ENCODE measurements at places on chromosomes 2 and 18.

DNA sequence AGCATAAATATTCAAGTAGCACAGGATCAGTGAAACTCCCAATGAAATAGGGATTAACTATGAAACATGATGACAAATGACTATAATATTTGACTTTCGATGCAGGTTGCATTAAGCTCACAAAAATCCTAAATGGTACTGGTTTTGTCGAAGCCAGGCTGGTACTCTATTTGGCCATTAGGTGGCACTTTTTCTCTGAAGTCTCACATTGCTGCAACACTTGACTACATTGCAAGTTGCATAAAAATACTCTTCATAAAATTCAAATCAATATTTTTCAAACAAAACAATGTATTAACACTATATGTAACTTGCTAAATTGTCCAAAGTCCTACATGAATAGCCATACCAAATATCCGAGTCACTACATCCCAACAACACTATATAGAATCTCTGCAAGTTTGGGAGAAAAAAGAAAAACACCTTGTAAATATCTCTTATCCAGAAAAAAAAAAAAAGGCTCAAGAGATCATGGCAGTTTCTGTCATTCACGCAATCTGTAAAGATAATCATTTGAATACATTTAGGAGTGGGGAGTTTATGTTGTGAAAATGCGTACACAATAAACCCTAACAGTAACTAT is 9.5 kb downstream of the RTTN start:
- DNase-seq: peak; percentile 41

- DNase-seq: no peak
Observed at GRCh38 chr2:101241158-101241557, 11.5 kb upstream of the CNOT11 start.

- DNase-seq: no peak
Observed at GRCh38 chr2:112073875-112074274, 18.8 kb downstream of the TMEM87B start.

DNA sequence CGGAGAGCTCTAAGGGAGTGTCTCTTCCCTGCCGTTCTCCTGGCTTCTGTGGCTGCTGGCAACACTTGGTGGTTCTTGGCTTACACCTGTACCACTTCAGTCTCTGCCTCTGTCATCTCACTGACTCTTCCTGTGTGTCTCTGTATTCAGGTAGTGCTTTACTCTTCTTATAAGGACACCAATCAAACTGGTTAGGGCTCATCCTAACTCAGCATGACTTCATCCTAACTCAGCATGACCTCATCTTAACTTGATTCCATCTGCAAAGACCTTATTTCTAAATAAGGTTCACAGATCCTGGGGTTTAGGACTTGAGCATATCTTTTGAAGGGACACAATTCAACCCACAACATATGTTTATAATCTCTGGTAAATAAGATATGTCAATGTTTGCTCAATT is 51.6 kb upstream of the DSEL start:
- no peak for DNase-seq

- DNase-seq: no peak
Observed at GRCh38 chr2:95121093-95121406, 558 bp downstream of the MRPS5 start.

GRCh38 chr2:10072656-10073480 is 7.3 kb downstream of the CYS1 start:
- peak; percentile 88 for DNase-seq

- DNase-seq: no peak
Observed at GRCh38 chr2:26363323-26363722, 16.7 kb upstream of the ADGRF3 start.

DNA sequence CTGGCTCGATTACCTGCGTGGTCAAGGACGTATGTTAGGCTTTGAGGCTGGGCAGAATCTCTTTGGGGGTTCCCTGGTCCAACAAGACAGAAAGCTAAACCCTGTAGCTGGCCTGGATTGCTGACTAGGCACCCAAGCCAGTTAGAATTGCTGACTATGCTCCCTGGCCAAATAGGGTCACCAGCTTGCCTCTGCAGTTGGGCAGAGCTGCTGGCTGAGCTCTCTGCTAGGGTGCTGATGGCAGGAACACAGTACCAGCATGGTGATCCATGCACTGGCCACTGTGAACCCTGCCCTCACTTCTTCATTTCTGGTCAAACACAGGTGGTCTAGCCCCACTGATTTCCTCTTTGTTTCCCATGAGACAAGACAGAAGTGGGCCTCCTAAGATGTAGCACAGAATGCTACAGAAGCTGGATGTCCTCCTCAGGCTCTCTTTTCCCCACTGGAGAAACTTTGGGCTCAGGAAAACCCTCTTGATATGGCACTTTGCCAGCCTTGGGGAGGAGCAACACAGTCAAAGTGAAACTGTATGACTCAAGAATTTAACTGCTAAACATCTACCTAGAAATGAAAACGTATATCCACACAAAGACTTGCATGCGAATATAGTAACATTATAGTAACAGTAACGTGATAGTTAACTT is 20.8 kb downstream of the SP140L start:
- DNase-seq: no peak

DNA sequence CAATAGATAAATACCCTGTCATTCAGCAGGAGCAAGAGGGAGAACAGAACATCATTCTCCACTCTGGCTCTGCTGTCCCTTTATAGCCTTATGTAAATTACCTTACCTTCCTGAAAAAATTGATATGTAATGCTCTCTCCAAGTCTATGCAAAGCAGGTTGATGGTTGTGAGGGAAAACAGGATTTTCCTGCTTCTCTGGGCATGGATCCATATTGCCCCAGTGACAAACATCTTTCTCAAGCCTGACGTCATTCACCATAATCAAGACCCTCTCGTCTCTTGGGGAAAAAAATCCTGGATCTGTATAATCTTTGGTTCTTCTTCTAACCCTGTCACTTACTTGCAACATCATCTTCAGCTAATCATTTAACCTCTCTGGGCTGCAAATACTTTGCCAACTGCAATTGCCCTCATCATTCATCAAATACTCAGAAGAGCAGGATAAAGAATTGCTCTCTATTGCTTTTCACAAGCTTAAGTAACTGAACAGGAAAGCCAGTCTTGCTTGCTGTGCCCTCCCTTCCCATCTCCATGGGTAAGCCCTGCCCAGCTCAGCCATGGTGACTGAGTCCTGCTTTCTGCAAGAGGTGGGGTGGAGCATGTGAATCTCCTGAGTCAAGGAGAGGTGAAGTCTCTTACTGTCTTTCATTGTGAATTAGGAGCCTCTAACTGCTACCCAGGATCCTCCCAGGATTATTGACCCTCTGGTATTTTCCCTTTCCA is 123.7 kb upstream of the KLF7 start:
- DNase-seq: no peak

DNA sequence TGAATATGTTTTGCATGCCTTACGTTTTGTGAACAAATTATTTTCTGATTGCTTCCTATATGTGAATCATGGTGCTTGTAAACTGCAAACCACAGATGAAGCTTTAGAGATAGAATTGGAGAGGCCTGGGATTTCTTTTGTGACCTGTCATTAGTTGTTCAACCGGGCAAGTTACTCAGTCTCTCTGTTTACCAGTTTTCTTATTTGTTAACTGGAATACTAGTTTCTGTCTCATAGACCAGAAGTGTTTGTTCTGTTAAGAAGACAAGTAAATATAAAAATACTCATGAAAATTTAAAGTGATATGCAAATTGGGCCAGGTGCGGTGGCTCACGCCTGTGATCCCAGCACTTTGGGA is 27.3 kb downstream of the DGKD start:
- DNase-seq: no peak

GRCh38 chr2:102359527-102359926 is 3.9 kb downstream of the IL18R1 start:
- no peak for DNase-seq
